ENCODE measurements at places on chromosomes 13 and 19.

- DNase-seq: no peak
These were observed 1060.5 kb downstream of the DIAPH3 start for GRCh38 chr13:59103004-59103768.

- DNase-seq: no peak
These were observed 10.3 kb downstream of the IL17D start for GRCh38 chr13:20713751-20714150.

DNA sequence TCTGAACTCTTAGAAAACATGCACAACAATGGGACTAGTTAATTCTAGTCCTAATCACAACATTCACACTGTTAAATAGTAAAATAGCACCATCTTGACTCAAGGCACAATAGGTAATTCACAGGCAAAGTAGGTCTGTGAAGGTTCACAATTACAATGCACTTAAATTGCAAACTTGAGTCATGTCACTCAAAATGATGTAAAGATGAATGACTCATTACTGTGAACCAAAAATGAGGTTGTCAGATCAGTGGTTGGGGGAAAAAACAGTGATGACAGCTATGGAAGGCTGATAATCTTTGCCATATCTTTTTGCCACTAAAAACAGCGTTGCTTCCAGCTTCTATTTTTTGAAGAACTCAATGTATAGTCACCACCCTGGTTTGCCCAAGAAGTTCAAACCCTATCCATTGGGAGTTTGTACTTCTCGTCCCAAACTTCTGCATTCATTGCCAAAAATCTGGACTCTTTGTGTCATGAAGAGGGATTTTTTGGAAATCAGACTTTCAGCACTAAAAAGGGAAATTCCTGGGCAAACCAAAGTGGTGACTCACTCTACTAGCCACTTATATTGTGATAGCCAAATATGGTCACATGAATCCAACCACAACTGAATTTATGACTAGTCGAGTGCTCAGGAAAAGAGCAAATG lies 200.9 kb upstream of the TMTC4 start:
- peak; percentile 4 for DNase-seq

DNA sequence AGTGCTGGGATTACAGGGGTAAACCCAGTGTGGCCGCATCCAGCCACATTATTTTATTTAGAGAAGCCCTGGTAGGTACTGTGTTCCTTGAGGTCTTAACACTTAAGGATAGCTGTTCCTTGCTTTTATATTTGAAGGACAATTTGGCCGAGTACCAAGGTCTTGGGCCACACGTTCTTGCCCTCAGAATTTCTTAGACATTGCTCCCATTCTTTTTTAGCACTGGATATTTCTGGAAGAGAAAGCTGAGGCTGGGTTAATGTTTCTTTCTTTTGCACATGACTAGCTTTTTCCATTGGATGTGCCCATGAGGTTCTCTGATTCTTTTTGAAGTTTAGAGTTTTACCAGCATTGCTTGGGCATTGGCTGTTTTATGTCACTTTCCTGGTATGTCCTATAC lies 5.5 kb upstream of the RNF113B start:
- no peak for DNase-seq

GRCh38 chr19:10195199-10195519 lies 406 bp upstream of the DNMT1 start:
- no peak for DNase-seq

- peak; percentile 94 for DNase-seq
These were observed 71.0 kb downstream of the ZNF486 start for GRCh38 chr19:20237773-20238623.

DNA sequence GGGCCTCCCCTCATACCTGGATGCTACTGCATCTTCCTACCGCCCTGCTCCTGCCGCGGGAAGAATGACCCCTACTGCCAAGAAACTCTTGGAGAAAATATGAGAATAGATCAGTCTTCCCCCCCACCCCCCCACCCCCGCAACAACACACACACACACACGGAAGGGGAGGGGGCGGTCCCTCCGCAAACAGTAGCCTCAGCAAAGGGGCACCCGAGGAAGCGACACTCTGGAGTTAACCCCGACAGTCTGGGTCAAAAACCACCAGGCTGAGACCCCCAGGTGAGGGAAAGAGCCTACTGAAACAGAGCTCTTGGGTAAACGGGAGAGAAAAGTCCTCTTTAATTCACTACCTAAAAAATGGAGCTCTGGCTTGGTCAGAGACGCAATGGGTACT lies 1.2 kb downstream of the MED26 start:
- peak; percentile 36 for DNase-seq

- DNase-seq: no peak
These were observed 498.0 kb downstream of the DIAPH3 start for GRCh38 chr13:59665732-59666131.

DNA sequence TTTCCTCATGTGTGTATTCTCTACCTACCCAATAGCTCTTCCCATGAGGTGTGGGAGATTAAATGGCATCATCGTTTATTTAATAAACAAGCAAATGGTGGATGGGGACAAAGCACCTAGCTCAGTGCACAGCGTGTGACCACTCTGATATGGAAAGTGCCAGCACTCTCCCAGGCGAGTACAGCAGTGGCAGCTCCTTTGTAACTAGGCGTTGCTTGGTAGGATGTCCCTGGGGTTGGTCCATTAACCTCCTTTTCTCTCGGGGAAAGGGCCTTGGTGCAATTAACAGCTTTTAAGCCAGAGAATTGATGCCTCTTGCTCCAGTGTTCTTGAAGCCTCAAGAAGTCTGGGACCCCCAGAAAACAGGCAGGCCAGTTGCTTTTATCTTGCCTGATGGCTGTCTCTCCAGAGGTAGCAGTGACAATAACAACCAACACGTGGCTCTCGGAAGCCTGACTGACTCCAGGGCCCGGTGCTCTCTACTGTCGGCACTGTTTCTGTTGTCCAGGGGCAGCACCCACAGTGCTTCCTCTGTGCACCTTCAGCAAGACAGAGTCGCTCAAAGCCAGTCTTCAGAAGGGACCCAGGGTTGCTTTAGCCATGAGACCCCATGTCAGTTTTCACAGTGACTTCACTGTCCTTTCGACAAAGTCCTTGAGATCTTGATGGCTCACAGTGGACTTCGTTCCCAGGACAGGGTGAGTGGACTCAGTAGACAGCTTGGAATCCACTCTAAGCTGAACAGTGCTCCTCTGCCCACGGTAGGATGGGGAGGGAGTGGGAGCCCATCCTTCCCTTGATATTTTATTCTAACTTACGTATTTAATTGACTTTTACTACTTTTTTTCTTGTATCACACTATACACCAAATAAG lies 33.9 kb upstream of the NPAS1 start:
- no peak for DNase-seq

- DNase-seq: no peak
These were observed 86.6 kb upstream of the POSTN start for GRCh38 chr13:37685206-37685605.

- DNase-seq: no peak
These were observed 22.4 kb downstream of the RFXAP start for GRCh38 chr13:36841391-36841790.

GRCh38 chr13:26280295-26280694 lies 26.4 kb downstream of the CDK8 start:
- DNase-seq: no peak

DNA sequence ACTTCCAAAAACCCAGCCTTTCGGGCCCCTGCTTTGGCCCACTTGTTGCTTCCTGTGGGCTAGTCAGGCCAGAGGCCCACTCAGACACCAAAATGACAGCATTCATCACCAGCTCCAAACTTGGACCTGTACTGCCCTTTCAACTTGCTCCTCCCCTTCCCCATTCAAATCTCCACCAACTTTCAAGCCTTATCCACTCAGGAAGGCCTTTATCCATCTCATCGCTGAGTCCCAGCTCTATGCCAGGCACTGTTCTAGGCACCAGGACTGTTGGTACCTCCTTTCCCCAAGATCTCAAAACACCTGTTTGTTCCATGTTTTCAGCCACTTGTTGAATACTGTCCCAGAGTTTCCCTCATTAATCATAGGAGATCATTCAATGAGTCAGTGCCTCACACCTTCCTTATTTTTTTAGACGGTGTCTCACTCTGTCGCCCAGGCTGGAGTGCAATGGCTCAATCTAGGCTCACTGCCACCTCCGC lies 1011.4 kb downstream of the UQCRFS1 start:
- no peak for DNase-seq

DNA sequence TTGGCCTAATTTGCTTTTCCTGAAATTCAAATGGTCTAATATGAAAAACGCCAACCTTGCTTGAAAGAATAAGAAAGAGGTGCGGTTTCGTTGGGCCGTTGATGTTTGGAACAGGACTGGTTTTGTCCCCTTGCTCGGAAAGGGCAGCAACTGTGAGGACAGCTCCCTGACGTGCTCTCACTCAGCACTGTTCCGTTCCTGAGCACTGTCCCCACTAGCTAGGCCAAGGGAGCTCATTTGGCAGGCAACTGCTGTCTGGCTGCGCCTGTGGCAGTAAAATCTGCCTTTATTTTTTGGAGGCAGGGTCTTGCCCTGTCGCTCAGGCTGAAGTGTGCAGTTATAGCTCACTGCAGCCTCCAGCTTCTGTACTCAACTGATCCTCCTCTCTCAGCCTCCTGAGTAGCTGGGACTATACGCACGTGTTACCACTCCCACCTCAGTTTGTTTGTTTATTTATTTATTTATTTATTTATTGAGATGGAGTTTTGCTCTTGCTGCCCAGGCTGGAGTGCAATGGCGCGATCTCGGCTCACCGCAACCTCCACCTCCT lies 4.5 kb downstream of the LDLR start:
- no peak for DNase-seq

- no peak for DNase-seq
These were observed 32.3 kb upstream of the AKAP11 start for GRCh38 chr13:42239644-42240043.

GRCh38 chr13:64052521-64052920 lies 2636.9 kb upstream of the PCDH20 start:
- no peak for DNase-seq

- DNase-seq: no peak
These were observed 14.1 kb upstream of the AMER2 start for GRCh38 chr13:25186187-25186586.

- DNase-seq: no peak
These were observed 46.2 kb upstream of the RFXAP start for GRCh38 chr13:36772853-36773252.

GRCh38 chr13:28503182-28503967 lies 8.4 kb upstream of the FLT1 start:
- no peak for DNase-seq

GRCh38 chr19:45577111-45577905 lies 7.3 kb downstream of the OPA3 start:
- no peak for DNase-seq

DNA sequence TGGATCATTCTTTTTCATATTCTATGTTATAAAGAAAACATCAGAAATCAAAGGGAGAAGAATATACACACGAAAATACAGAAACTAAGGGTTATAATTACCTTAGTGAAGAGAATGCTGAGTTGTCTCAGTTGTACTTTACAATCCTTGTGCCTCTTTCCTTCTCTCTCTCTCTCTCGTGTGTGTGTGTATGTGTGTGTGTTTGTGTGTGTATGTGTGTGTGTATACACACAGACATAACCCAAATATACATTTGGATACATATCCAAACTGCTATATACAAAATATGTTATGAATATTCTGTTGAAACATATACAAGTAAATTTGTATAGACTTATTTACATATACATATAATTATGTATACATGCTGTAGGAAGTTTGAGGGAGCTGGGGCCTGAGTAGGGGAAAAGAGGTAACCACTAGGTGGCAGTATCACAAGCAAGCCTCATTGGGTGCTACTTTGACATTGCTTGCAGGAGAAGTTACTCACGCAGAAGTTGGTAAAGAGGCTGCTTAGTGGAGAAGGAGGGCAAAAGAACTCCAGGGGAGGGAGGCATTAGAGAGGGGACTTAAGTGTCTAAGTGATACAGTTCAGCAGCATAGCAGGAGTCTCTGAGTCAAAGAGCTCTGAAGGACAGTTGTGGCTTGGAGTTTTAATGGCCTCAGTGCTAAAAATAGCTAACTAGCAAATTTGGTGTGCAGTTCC lies 465.1 kb upstream of the PCDH20 start:
- peak; percentile 4 for DNase-seq

DNA sequence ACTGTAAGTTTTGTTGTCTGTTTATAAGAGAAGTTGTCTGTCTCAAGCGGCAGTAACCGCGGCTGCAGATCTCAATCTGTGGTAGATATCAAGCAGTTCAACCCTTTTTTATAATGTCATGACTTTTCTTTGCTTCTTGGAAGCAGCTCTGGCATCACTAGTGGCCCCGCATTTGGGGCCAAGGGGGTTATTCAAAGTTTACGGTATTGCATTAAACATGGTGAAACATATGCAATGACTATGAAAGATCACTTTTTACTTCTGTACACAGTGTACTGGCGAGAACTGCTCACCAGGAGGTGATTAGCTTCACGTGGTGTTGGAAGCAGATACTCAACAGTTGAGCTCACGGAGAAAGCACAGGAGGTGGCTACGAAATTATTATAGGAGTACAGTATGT lies 4.6 kb upstream of the FFAR3 start:
- DNase-seq: no peak

DNA sequence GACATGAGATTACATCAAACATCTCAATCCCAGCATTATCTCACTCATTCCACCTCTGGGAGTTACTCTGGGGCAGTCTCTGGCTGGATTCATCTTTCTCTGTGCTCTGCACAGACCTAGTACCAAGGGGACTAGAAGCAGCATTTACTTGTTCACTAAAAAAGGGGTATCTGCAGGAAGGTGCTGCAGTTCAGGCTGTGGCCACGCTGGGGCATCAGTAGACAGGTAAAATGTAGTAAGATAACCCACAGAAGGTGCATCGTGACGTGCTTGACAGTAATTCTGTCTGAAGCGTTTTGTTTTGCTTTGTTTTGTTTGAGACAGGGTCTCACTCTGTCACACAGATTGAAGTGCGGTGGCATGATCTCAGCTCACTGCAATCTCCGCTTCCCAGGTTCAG lies 29.3 kb downstream of the ZNF564 start:
- no peak for DNase-seq

- DNase-seq: peak; percentile 85
These were observed at the start of gene CCDC122 for GRCh38 chr13:43878892-43879754. TSS of gene CCDC122 (minus strand) at chr13:43879740. CDS start at chr13:43869376, 10,364 bp downstream.

DNA sequence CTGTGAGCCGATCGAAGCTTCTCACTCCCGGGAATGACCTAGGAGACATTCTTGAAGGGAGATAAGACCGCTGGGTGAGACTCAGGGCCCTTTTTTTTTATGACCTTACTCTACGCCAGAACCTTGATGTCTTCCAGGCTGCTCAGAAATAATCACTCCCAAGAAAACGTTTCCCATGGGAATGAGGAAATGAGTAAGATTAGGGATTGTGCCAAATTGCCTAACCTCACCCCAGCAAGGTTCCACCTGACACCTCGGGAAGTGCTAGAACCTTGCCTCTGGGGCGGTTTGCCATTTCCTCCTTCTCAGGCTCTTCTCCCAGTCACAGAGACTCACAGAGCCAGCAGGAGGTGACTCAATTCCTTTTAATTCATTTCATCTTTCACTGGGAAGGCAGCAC lies 2.3 kb downstream of the SLC46A3 start:
- no peak for DNase-seq

DNA sequence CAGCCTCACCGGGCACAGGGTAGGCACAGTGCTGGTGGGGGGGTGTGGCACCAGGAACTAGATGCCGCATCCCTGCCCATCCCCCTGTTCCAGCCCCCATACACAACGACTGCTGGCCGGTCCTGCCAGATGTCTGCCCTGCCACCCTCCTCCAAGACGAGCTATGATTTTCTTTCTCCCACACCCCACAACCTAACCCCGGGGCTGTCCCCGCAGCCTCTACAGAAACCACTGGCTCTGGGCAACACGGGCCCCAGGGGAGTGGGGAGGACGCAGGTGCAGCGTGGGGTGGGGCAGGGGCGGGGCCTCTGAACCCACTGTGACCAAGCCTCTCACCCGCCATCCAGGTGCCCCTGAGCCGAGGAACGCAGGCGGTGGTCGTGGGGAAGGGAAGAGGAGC lies 15.5 kb downstream of the PGLS start:
- DNase-seq: peak; percentile 38

GRCh38 chr19:8657869-8658268 lies 27.4 kb downstream of the NFILZ start:
- no peak for DNase-seq

Measured in stimulated activated CD4-positive, alpha-beta T cell treated with anti-CD3 and anti-CD28 coated beads, Interleukin-15, amount 100 ng/mL, for 24 hours (primary cell).